Suprapubic skin (tissue), 4 donors: ENCODE measurements at places on chromosomes 6 and 20. TPM values are rescaled to one million over a fixed set of nuclear protein-coding genes. Genes with fewer than 3 reads are reported as not detected.

Gene GPSM3
- total RNA-seq = 4.8 TPM

DNA sequence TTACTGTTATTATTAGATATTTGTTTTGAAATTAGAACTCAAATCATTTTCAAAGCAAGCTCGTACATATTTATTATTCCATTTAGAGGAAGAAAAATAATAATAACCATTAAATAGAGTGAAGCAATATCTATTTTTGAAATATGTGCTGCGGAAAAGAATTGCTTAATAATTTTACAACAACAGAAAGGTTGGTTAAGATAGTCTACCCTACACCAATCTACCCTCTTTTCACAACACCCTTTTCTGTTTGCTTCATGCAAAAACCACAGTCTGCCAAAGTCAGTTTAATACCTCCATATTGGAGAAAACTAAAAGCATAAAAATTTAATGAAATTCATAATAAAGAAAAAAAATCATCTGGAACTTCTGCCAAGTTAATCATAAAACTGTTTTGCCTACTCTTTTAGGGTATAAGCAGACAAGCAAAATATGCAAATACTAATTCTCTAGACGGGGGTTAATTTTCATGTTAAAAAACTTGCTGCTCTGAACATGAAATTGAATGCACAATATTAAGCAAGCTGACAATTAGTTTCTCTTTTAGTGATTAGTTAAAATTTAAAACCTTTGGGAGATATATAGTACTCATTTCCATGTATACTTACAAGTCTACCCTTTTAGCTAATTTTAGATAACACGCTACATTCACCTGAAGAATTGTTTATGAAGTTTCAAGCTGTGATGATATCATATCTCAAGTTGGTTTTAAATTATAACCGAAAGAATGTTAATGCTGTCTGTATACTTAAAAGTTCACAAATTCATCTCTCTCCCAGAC lies 100.2 kb downstream of the AHI1 start:
- no peak for DNase-seq

- no peak for DNase-seq
Measured at GRCh38 chr20:10502098-10502526, 67.0 kb downstream of the SLX4IP start.

- no peak for DNase-seq
Measured at GRCh38 chr6:15485936-15486335, 176.9 kb downstream of the DTNBP1 start.

DNA sequence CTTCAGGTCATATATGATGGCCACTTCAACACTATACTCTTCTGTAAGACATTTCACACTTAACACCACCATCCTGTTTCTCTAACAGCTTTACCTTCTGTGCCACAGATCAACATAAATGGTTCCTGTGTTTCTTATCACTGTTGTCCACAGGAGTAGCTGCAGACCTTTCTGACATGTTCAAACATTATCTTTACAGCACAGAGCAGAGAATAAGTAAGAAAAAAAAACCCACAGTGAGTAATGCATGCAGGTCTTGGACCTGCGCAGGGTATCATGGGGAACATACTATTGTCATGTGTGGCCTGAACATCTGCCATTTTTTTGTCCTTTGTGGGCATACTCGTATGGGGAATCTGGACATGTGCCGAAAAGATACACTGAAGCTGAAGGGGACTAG lies 161.9 kb downstream of the KIF16B start:
- no peak for DNase-seq
